Small intestine (tissue), 16 donors: ENCODE measurements at places on chromosomes 11 and 22. TPM values are rescaled to one million over a fixed set of nuclear protein-coding genes. Genes with fewer than 3 reads are reported as not detected.

GRCh38 chr11:94023856-94024255 is 2.7 kb downstream of the HEPHL1 start:
- no peak for DNase-seq

GRCh38 chr11:78379039-78379670 is 38.5 kb downstream of the GAB2 start:
- DNase-seq = no peak

DNA sequence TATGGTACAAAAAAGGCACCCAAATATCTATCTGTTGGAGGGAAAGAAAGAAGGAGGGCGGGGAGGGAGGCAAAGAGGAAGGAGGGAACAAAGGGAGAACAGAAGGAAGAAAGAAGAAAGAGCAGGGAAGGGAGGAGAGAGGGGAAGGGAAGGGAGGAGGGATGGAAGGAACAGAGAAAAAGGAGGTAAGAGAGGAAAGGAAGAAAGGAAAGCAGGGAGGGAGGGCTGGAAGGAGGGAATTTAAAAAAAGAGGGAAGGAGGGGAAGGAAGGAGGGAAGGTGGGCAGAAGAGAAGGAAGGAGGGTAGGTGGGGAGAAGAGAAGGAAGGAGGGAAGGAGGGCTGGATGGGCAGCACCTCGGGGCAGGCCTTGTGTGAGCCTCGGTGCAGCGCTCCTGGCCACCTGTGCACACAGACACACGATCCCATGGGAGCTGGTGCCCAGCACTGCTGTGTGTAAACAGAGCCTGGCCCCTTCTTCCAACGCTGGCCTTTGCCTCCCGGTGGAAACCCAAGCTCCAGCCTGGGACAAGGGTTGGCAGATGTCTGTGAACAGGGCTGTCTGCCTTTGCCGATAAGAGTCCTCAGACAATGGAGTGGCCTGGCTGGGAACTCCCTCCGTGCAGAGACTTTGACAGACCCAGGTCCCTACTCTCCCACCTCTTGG is 23.2 kb downstream of the SMIM38 start:
- DNase-seq = no peak

DNA sequence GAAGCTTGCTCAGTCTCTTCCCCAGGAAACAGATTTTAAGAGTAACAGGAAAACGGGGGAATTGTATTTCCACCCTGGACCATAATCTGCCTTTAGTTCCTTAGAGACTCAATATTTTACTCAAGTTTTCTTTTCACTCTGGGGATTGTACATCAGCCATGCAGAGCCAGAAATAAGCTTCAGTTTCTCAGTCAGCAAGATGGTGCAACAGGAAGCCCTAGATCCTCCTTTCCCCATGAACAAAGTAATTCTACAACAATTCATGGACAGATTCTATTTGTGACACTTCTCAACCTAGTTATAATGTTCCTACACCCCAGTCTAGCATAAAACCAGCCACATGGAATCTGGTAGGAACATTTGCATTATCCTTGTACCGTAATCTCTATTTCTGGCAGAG is 24.7 kb downstream of the OR8B2 start:
- no peak for DNase-seq

DNA sequence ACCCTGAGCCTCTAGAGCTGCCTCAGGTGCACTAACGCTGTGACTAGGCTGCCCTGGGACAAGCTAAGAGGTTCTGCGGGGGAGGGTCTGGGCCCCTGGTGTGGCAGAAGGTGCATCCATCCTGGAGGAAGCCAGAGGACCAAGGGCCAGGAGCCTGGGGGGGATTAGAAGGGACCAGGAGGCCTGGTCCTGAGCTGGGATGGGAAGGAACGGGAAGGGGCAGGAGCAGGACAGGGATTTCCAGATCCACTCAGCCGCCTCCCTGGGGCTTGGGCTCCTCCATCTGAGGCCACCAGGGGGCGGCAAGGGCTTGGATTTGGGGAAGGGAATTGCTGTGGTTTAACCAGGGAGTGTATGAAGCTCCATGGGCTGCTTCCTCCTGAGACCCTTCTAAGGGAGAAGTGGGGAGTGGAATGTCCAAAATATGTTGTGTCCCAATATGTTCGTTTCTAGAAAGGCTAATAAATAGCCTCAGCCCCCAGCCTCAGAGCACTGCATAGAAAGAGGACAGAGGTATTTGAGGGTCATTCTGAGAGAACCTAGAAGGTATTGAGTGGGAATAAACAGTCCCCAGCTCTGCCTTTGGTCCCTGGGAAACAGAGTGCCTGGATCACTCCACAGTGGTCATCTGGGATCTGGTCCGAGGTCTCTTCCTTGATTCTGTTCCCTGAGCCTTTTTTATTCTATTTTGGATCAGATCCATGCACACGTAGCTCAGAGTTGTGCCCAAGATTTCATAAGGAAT is 17.4 kb upstream of the PRAME start:
- DNase-seq = peak; percentile 57

GRCh38 chr11:76314741-76315090 is 66.2 kb downstream of the THAP12 start:
- DNase-seq = no peak

- peak; percentile 21 for DNase-seq
Observed at GRCh38 chr22:38570779-38571364, 889 bp upstream of the DMC1 start.

DNA sequence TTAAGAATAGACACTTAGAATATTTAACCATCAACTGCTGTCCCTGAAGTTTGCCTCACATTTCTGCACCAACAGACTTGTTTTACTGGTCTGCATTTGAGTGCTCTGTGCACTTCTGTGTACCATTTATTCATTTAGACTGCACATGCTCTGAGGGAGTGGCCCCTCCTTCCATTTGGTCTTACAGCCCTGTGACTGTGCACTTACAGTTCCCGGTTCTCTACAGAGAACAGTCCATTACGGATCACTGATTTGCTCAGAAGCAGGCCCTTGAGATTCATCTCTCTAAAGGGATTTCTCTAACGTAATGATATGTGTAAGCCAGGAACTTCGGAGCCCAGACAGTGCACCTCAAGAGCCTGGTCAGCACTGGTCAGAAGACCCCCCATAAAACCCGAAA is 247.3 kb upstream of the BLID start:
- DNase-seq = no peak

DNA sequence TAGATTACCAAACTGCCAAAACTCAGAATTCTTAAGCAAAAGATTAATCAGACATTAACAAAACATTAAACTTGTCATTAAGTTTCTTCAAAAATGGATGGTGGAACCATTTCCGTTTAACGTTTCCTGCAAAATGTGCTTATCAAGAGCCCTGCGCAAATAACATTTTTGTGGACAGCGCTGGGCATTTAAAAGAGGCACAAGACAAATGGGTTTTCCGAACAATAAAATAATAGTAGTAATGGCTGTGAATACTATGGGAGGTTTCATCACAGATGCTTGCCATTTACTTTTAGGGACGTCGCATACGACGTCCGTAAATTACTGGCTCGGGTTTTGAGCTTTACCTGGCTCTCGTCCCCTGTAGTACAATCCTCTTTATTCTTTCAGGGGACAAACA is 1.1 kb downstream of the NPAT start:
- DNase-seq = peak; percentile 35

GRCh38 chr11:134759274-134759673 is 347.2 kb upstream of the B3GAT1 start:
- no peak for DNase-seq

The DBX1 gene
- not detected for polyA plus RNA-seq

The MSANTD4 gene
- 2.7 TPM for polyA plus RNA-seq

The BATF2 gene
- 12.1 TPM for polyA plus RNA-seq
